ENCODE measurements at places on chromosomes 1 and 21. TPM values are rescaled to one million over a fixed set of nuclear protein-coding genes. Genes with fewer than 3 reads are reported as not detected.

The METTL18 gene
- total RNA-seq: 2.6 TPM

The YBEY gene
- 4.9 TPM for total RNA-seq

DNA sequence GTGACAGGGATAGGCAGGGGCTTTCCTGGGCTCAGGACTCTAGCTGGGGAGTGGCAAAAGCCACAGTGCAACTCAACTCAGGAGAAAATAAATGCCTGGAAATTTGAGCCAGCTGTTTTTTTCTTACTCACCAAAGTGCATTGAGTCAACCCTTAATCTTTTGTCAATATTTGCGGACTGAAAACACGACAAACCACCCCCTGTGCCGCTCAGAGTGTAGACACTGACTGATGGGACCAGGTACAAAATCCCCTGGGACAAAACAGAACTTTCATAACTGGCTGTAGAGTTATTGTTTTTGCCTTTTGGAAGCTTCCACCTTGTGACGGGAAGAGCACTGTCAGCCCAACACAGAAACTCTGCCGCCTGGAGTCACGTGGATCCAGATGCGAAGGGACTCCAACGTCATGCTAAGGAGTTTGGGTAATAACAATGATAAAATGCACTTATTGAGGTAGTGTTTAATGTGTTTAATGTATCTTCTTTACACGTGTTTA lies 164.6 kb downstream of the PLPP3 start:
- DNase-seq: peak; percentile 82

GRCh38 chr1:1631782-1632420 lies at the start of gene MMP23B:
TSS of gene MMP23B (plus strand) at chr1:1632173. CDS start at chr1:1632219, 46 bp downstream.
- no peak for DNase-seq

DNA sequence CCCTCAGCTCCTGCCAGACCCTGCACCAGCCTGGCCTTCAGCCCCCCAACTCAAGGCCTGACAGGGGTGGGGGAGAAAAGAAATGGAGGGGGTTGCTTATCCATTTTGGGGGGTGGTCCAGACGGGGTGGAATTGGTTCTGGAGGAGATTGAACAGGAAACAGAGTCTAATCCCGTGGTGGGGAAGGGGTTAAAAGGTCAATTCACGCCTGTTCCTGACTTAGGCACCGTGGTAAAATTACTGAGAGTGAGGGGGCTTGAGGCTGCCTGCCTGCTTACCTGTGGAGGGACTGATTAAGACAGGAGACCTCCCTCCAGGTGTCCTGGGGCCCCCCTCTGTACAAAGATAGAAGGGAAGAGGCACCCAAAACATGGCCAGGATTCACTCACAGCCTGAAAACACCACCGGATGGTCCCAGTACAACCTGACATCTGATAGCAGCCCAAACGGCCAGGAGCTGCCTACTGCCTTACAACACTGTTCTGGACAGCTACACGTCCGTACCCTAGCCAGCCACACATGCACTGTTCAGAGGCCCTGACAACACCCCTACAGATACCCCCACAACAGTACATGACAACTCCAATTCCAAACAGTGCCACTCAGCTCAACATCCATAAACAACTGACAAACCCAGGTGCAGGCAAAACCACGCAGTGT lies 31.8 kb downstream of the AHDC1 start:
- DNase-seq: no peak

DNA sequence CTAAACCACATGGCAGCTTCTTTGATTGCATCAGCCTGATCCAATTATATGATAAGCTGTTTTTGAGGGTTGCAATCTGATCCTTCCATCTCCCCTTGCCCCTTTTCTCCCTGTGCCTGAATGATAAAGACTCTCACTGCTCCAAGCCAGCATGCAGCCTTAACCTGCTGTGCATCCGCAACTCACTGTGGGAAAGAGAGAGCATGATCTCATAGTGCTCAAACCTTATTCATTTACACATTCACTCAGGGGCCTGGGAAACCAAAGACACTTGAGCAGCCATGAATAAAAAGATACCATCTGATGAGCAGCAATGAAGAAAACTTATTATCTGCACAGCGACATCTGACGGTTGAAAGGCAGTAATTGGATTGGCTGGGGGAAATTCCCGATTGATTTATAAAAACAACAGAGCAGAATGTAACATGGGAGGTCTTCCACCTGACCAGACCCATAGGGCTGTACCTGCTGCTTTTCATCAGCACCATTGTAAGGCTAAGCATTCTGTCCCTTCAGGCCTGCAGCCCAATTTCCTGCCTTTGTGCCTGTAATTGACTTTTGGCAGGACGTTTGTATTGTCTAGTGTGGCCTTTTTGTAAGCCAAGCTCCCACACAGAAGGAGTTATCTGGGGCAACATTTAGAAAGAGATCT lies 62.5 kb downstream of the KIAA0040 start:
- DNase-seq: no peak

Data from body of pancreas (tissue), 4 donors.